ENCODE measurements at places on chromosomes 3 and 15. TPM values are rescaled to one million over a fixed set of nuclear protein-coding genes. Genes with fewer than 3 reads are reported as not detected.

The HTR3D gene
- total RNA-seq, result not detected

The MYD88 gene
- total RNA-seq, result 21.3 TPM

The GPR15 gene
- total RNA-seq, result not detected

The CXCR6 gene
- not detected for total RNA-seq

The ARPC4 gene
- total RNA-seq, result 186 TPM

The GALNT15 gene
- total RNA-seq, result 0.04 TPM

The IQCF2 gene
- not detected for total RNA-seq

The P2RY14 gene
- not detected for total RNA-seq

The AHSG gene
- not detected for total RNA-seq

The CCDC54 gene
- not detected for total RNA-seq

The BLM gene
- total RNA-seq, result 12.6 TPM

The TGM5 gene
- not detected for total RNA-seq

The PRR20G gene
- 0.54 TPM for total RNA-seq

The TM6SF1 gene
- total RNA-seq, result not detected

The LTF gene
- not detected for total RNA-seq

The MESP2 gene
- total RNA-seq, result 0.95 TPM

The POU1F1 gene
- total RNA-seq, result not detected
